ENCODE measurements at places on chromosomes 12 and 14.

DNA sequence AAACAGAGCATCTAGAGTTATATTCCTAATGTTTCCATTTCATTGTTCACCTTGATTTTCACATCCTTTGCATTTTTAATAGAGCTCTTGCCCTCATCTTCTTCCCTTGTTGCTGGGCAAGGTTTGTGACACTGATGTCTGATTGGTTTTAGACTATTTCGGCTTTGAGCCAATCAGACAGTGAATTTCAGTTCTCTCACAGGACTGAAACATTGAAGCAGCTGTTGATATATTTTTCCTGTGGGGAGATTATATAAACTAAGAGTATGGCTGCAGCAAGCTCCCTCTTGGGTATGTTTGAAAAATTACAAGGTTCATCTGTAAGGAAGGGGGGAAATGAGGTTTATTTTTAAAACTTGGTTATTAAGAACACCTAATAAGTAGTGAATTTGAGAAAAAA is 51.2 kb downstream of the ATF7IP start:
- peak; percentile 89 for DNase-seq

DNA sequence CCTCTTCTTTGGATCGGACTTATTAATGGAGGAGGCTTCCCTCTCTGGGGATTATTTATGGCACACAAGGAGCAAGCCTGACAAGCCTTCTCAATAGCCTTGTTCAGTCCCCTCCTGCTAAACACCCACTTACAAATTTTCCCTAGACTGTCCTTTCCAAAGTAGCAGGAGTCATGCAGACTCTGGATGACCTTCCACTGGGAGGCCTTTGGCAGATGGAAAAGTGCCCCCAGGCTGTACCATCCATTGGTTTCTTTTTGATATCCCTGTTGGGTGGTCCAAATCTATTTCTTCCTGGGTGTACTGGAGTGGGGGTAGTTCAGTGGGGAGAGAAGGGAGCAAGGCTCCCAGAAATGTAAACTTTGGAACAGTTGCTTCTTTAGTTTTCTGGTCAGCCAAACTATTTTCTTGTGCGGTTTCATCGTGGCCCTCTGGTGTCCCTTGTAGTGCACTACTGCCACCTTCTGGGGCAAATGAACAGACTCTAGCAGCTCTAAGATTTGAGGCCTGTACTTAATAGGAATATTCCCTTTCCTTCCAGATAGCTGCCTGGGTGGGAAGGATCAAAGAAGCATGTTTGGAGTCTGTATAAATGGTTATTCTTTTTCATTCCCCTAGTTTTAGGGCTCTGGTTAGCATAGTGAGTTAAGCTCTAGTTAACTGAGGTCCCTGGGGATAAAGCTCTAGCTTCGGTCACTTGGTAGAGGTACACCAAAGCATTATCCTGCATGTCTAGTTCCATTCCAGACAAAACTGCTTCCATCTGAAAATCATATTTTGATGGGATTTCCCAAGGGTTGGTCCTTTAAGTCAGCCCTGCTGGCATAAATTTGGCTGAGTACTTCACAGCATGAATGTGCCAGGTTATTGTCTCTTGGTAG is 409.5 kb downstream of the SLC6A15 start:
- no peak for DNase-seq

GRCh38 chr12:120116441-120116791 is at the start of gene RAB35:
Gene RAB35, minus strand, starts transcription at chr12:120116753. Its CDS starts 103 bp downstream, at chr12:120116650.
- DNase-seq: no peak

GRCh38 chr12:70994217-70994788 is 73.8 kb upstream of the PTPRR start:
- DNase-seq: no peak

- peak; percentile 19 for DNase-seq
Observed at GRCh38 chr12:71938728-71939385, at the start of gene TPH2. Gene TPH2, plus strand, starts transcription at chr12:71938845. Its CDS starts 142 bp downstream, at chr12:71938987.

GRCh38 chr12:2409656-2410265 is 357.0 kb downstream of the CACNA1C start:
- DNase-seq: no peak

DNA sequence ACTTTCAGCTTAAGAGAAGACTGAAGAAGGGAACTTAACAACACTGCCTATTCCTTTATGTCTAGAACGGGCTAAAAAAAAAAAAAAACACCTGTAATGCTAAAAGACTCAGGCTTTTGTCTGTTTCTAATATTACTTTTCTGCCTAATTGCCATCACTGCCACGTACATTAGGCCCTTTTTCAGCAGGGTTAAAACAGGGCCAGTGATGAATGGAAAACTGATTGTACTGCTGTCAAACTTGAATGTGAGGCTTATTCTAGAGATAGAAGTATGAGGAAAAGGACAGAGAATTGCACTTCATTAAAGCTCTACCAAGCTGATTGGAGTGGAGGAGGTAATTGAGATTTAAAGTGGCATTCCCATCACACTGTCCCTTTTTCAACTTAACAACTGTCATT is 535.8 kb downstream of the PRKD1 start:
- no peak for DNase-seq
